ENCODE measurements at places on chromosomes 2 and 18.
A peak's percentile ranks its signal among the peaks of the same experiment; 100 is the strongest.

DNA sequence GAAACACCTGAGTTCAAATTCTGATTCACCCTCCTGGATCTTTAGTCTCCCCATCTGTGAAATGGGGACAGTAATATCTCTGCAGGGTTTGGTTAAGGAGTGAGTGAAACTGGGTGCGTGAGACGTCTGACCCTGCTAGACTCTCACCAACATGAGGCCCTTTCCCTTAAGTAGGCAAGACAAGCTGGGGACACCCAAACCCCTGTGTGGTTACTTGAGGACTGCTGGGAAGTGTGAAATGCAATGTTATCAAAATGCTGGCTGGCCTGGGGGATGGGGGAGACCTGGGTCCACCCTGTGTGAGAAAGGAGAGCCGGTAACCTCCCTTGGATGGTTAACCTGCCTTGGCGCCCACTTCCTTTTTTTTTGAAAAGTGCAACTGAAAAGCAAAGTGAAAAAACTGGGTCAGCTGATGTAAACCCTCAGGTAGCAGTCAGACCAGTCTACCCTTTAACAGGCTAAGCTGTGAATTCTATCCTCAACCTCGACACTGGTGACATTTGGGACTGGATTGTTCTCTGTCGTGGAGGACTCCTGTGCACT is 82.3 kb downstream of the INPP5D start:
- DNase-seq: no peak

DNA sequence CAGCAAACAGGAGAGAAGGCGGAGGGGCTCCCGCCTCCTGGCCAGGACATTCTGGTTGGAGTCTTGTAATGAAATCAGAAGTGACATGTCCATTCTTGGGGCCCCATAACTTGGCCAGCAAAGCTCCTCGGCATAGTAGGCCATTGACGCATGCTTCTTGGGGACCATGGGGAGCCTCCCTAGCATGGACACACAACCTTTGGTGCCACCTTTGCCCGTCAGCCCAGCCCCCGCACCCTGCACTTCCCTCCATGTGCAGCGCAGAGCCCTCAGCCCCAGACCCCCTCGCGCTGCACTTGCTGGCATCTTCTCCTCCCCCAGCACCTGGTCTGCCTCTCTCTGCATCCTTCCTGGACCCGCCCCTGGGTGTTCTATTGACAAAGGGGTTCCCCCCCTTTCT is 23.1 kb downstream of the DCDC2C start:
- no peak for DNase-seq

DNA sequence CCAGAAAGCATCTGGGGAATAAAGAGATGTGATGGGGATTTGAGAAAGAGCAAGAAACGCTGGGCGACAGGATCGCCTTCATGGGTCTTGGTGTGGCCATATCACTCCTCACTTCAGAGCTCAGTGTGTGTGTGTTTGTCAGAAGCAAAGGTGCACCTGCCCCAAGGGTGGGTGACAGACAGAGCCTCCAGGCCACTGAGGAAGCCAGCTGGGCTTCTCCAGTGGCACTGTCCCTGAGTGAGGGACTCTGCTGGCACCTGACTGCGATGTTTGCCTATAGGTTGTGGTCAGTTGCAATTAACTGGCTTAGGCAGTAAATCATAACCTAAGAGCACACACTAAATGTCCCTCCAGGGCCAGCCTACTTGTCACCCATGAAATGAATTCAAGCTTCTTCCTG is 23.5 kb upstream of the GNAL start:
- no peak for DNase-seq

DNA sequence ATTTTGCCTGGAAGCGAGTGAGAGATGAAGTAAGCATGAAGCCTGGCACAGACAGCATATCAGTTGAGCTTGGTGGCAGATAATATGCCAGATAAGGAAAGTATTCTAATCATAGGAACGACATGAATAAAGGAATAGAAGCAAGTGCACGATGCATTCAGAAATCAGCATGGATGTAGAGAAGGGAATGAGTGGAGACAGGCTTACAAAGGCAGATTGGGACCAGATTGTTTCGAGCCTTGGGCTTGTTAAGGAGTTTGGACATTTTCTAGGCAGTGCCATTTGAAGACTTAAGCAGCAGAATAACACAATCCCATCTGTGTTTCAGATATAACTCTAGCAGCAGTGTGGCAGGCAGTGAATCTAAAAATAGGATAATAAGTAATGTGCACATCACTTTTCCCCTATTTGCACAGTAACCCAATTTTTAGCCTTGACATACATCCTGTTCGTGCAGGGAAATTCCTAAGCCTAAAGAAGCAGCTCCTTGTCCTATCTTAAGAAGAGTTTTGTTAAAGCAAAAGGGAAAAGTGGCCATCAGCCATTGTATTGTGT is 450.2 kb downstream of the PLCL1 start:
- DNase-seq: no peak

DNA sequence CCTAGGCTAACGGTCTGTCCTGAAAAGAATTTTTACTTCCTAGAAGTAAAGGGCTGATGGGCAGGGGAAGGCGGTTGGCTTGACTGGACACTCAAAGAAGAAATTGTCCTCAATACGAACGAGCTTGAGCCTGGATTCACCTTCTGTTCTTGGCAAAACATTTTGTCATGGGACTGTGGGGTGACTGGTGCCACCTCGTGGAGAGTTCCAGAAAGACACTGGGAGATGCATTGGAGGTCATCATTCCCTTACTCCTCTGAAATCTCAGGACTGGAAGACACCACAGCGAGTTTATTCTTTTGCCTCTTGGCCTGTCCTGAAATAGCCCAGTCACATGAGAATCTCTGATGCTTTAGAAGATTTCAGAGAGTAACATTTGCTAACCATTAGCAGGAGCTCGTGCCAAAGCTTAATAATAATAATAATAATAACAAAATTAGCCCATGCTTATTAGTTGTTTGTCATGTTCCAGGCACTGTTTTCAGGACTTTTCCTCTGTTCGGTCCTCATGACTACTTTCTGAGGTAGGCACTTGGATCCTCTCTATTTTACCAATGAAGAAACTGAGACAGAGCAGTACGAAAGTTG is 44.5 kb downstream of the TMEM182 start:
- peak; percentile 63 for DNase-seq

DNA sequence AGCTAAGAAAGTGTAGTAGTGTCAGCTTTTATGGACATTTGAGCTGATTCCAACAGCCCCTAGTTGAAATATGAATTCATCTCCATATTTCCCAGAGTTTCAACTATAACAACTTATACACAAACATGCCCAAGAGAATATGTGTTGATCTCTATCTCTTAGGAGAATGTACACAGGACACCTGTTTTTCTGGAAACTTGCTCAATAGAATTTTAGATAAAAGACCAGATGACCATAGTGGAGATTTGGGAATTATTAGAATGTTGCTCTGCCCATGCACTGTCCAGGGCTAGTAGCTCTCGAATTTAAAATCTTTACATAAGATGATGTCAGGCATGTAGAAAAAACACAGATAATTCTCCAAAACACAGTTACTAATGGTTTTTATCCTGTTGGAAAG is 162.3 kb upstream of the VRK2 start:
- no peak for DNase-seq

GRCh38 chr2:148108385-148108784 is 87.5 kb downstream of the MBD5 start:
- DNase-seq: no peak

DNA sequence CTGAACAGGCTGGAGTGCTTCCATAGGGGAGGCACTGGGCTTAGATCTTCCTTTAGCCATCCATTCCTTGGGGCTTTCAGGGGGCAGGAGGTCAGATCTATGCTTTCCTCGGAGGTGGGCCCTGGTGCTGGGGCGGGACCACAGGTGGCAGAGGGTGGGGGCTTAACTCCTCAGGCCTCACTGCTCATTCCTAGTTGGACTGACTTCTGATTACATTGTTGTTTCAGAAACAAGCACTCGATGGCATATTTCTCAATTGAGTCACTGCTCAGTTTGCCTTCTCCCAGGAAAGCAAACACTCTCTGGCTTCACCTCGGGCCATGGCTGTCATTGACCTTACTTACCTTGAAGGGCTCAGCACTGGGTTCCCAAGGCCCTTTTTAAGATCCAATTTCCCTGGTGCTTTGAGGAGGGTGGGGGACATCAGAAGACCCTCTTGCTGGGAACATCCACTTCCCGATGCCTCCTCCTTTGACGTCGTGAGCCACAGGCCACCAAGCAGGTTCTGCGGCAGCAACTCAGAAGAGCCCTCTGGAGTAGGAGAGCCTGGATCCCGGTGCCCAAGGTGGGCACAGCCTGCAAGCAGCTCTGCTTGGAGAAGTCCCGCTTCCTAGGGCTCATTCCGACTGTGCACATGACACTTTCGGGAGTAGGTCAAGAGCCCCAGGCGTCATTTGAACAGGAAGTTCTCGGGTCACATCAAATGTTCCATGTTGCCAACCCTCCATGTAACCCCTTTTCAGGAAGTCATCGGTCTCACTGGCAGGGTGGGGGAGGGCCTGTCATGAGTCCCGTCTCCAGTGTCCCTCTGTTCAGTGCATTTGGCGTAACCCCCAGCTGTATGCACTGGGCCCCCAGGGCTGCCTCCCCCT is 40.6 kb downstream of the SDC1 start:
- DNase-seq: peak; percentile 14

DNA sequence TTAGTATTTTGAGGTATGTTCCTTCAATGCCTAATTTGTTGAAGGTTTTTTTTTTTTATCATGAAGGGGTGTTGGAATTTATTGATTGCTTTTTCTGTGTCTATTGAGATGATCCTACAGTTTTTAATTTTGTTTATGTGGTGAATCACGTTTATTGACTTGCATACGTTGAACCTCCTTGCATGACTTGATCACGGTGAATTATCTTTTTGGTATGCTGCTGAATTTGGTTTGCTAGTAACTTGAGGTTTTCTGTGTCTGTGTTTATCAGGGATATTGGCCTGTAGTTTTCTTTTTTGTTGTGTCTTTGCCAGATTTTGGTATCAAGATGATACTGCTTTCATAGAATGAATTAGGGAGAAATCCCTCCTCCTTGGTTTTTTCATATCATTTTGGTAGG is 23.9 kb downstream of the CLIP4 start:
- no peak for DNase-seq

- no peak for DNase-seq
Measured at GRCh38 chr18:45015788-45016128, 335.1 kb downstream of the SETBP1 start.

- DNase-seq: no peak
Measured at GRCh38 chr2:238846628-238847418, 1.1 kb upstream of the TWIST2 start.

DNA sequence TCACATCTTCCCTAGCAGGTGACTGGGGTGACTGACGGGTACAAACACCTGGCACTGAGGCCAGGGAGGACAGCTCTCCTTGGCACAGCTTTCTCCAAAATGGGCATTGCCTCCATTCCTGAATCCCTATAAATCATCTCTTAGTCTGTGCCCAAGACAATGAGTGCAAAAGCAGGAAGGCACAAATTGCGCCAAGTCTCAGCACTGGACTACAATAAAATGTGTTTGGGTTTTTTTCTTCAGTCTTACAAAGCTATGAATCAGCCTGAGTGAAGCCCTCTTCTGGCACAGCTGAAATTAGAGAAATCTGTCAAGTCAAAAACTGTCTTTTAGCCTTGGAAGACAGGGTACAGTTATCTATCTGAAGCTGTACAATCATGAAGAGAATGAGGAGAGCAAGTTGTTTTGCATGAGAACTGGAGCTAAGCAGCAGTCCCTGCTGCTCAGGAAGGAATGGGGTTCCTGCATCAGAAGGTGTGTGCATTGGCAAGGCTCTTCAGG is 90.8 kb downstream of the EPB41L3 start:
- no peak for DNase-seq

DNA sequence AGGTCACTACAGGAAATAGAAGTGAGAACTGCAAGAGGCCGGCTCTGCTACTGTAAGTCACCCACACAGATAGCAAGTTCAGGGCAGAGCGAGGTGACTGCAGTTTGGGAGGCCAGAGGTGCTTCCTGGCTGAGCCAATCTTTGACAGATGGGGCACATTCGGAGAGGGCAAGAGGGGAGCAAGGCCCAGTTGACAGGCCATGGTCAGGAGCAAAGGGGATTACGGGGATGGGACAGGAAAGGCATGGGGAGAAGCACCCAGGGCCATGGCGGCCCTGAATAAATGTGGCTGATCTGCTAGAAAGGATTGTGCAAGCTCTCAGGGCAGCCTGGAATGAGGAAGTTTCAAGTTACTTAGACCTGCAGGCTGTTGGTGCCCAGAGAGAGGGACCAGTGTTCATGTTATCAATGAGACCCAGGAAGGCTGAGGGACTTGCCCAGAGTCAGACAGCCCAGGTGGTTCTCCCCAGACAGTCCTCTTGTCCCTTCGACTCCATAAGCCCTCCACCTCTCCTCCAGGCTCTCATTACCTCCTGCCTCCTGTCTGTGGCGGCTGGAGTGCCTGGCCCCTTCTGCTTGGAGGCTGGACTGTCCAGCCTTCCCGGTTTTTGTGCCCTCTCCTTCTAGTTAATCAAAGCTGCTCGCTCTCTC is 123.3 kb downstream of the CTIF start:
- DNase-seq: no peak

DNA sequence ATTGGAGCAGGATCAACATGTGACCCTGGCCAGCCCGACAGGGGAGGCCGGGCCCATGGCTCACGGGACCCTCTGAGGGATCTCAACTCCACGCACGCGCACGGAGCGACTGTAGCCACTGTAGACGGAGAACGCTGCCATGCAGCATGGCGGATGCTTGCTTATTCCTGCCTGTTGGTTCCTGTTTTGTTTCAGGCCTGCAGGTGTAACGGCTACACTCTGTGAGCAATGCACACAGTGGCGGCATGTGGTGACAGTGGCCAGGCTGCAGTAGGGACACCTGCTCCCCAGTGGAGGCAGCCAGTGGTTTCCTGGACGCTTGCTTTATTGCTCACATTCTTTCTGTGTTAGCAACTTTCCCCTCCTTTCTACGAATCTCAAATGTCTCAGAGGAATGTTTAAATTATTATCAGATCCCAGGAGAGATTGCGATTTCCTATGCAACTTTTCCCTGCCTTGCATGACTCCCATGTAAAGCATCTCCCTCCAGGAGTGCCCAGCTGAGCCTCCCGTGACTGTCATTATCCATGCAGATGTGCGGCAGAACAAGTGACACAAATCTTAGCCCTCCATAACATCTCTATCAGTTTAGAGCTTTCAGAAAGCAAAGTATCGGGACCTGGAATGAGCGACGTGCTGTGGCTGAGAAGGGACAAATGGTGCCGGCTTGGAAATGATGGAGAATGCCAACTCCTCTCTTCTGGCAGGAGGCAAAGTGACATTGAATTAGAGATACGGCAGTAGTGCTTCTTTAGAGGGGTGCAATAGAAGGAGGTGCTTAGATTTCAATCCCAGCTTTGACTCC is 209.7 kb downstream of the ASB1 start:
- DNase-seq: peak; percentile 18

DNA sequence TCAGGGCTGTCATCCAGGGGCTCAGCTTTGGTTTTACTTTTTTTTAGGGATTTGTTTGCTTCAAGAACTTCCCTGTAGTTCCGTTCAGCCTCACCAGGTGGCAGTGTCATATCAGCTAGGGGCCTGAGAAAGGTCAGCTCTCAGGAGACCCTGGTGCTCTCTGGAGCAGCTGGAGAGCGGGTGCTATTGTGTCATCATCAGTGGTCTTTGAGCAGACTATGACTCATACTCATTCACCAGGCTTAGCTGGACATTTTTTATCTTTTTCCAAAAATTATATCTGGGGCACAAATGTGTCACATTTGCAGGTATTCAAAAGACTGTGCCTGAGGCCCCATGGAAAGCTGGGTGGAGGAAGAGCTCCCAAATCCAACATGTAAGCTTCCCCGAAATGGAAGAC is 24.4 kb downstream of the ZNF892 start:
- DNase-seq: peak; percentile 62

Data from LoVo (cell line).